ENCODE measurements at places on chromosomes 3 and 15. TPM values are rescaled to one million over a fixed set of nuclear protein-coding genes. Genes with fewer than 3 reads are reported as not detected.

The UNC13C gene
- total RNA-seq = 0.44 TPM

The ITIH3 gene
- total RNA-seq = 2.9 TPM

GRCh38 chr3:156661155-156661554 is 13.2 kb upstream of the TIPARP start:
- H3K27ac ChIP-seq = no peak overlapping the region
- no peak for DNase-seq
- H3K36me3 ChIP-seq = no peaks in the 10 kb centered on the region
- H3K27me3 ChIP-seq = no peaks in the 10 kb centered on the region

GRCh38 chr3:168548719-168549118 is 453.0 kb upstream of the GOLIM4 start:
- no peaks in the 10 kb centered on the region for H3K27me3 ChIP-seq
- no peaks in the 10 kb centered on the region for H3K4me1 ChIP-seq
- H3K36me3 ChIP-seq = no peaks in the 10 kb centered on the region
- no peak overlapping the region for H3K27ac ChIP-seq
- no peak overlapping the region for H3K4me3 ChIP-seq
- DNase-seq = no peak
